ENCODE measurements at places on chromosomes 11 and 22.
A peak's percentile ranks its signal among the peaks of the same experiment; 100 is the strongest.

DNA sequence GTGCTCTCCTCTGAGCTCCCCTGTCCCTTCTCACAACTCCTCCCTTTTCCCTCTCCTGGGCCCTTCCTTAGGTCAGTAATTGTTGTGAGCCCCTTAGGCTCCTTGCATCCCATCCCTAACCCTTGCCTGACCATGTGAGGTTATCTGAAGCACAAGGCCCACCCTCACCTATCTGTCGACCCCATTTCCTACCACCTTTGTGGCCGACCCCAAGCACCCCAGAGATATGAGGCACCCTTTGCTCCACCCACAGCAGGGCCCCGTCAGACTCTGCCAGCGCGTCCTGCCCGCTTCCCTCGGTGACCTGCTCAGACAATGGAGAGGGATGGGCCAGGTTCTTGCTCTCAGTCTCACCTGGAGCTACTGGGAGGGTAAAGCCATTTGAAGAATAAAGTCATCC is 1.3 kb downstream of the GNG3 start:
- DNase-seq: no peak

DNA sequence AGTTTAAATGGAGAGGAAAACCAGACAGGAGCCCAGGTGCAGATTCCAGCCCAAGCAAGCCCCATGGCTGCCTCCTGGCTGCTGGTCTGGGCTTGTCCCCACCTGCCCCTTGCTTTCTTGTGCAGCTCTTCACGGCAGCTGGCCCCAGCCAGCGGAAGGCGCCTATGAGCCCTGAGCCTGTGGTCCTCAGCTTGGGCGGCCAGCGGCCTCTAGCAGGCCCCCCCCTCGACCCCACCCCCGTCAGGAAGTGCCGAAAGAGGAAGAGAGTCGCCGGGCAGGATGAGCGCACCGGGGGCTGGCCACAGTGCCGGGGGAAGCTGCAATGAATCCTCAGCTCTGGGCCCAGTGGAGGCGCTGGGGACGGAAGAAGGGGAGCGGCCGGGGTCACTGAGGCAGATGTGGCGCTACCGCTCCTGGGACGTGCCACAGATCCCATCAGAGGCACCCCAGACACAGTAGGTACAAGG is 2.1 kb upstream of the DGKZ start:
- DNase-seq: peak; percentile 88

- DNase-seq: no peak
Observed at GRCh38 chr22:43823911-43824665, 12.0 kb upstream of the EFCAB6 start.

DNA sequence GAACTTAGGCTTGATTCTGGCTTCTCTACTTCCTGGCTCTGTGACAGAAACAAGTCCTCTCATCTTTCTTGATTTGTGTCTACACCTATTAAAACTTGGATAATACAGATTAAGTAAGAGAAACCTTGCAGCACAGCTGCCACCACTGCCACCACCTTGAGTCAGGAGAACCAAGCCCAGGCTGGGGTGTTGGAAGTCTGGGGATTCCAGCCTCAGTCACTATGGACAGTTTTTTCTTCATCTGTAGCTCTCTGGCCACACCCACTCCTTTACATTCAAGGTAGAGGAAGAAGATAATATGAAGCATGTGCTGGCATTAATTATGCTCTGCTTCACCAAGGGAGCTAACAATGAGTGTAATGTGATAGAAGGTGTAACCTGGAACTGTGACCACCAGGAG is 75.7 kb downstream of the RELT start:
- DNase-seq: no peak

DNA sequence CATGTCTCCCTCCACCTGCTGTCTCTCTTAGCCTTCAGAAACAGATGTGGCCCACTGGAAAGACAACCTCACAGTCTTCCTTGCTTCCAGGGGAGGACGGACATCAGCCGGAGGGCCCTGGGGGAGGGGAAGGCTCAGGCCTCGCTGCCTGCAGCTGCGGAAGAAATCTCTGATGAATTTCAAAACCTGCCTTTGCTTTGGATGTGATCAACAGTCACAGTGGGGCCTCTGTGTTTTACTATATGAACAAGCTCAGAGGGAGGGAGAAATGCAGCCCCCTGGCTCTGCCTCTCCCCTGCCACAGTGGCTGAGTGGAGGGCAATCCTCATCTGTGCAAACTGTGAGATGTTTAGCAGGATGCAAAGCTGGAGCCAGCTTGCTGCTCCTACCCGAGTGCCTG is 282.8 kb downstream of the NTM start:
- no peak for DNase-seq

DNA sequence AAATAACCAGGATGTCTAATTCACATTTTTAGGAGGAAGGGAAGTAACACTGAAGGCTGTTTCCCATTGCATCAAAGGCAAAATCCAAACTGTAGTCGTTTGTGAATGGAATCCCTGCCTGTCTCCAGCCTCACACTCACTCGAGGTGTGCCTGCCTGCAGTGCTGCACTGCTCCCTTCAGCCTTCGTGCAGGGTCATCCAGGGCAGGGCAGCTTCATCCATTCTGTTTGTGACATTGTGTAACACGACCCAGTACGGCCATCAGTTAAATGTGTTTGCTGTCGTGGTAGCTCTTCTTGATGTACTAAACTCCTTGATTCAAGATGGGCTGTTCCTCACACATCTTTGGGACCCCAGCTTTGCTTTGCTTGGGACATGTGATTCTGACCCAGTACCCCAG is 34.3 kb downstream of the LDLRAD3 start:
- no peak for DNase-seq

DNA sequence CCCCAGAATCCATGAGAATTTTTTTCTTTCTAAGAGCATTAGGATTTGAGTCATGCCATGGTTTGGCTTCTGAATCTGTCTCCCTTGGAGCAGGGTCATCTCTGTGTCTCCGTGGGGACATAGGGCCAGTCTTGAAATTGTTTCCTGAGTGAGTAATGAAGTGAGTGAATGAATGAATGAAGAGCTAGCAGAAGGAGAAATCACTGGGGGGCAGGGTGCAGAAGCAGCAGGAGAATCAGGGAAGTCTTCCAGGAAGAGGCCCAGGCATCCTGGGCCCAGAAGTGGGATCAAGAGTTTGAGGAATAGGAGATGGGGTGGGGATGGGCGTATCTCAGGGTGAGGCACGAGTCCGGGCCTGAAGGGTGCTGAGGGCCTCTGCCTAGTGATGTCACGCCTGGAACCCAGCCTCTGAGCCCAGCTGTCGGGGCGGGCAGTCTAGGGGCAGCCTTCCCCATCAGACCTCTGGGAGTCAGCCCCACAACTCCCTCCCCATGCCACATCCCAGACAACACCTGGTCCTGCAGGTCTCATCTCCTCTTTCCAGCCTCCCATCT is 12.5 kb upstream of the MGAT3 start:
- DNase-seq: no peak

- DNase-seq: no peak
Observed at GRCh38 chr22:49776891-49777290, 50.8 kb downstream of the BRD1 start.

DNA sequence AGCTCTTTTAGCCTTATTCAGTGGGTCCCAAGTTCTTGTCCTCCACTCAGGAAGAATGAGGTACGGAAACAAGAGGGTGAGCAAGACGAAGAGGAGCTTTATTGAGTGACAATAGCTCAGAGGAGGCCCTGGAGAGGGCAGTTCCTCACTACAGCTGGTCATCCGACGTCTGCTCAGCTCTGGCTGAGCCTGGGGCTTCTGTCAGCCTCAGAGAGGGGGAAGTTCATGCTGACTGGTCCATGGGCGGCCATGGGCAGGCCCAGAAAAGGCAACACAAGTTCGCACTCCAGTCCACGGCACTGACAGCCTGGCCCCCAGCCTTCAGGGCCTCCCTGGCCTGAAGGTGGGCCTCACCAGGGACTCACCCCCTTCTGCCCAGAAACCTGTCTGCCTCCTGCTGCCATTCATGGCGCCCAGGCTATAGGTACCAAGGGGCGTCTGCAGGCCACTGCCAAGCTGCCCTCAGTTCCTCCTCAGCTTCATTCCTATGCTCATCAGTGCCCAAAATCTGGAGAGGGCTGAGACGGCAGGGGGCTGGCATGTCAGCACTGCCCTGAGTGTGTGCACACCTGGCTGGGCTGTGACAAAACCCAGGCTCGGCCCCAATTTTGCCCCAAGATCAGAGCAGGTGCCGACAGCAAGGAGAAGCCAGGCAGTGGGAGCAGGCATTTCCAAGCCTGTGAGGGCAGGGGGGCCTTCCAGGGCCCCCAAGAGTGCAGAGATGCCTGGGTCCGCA is 21.7 kb upstream of the KIAA0930 start:
- DNase-seq: peak; percentile 84

DNA sequence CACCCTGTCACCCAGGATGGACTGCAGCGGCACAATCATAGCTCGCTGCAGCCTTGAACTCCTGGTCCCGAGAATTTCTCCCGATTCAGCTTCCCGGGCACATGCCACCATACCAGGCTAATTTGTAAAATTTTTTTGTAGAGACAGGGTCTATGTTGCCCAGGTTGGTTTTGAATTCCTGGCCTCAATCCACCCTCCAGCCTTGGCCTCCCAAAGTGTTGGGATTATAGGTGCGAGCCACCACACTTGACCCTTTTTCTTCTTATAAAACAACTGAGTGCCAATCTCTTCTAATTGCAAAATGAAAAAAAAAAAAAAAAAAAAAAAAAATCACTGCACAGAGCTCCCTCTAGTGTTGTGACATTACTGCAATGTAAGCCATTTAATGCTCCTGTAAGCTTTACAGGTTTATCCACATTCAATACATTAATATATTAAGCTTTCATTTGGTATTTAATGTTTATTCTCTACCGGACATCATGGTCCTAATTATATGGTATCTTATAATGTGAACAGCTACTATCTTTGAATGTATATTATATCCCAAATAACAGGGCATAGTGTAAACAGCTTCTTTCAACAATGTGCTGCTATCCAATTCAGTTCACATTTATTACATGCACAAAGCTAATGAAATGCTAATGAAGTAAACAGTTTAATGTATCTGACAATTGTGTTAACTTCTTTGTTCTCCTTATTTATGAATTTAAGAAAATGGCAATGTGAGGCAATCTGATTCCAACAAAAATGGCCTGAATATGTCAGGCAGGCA is 44.6 kb downstream of the COPB1 start:
- DNase-seq: peak; percentile 45

DNA sequence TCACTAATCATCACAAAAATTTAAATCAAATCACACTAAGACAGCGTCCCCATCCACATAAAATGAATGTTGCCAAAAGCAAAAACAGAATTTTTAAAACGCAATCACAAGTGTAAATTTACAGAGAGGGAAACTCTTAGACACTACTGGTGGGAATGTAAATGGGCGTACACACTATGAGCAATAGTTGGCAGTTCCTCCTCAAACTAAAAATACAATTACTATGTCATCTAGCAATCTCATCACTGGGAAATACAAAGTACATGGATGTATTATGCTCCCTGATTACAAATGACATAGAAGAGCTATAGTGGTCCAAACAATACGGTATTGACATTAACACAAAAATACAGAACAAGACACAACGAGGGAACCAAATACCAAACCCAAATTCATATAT is 8.7 kb upstream of the RGL4 start:
- DNase-seq: no peak

- DNase-seq: no peak
Observed at GRCh38 chr11:62048100-62048499, 75.7 kb upstream of the INCENP start.

- DNase-seq: no peak
Observed at GRCh38 chr11:64838600-64839334, 5.7 kb downstream of the CDC42BPG start.

- DNase-seq: no peak
Observed at GRCh38 chr11:89147229-89147628, 30.4 kb upstream of the TYR start.

GRCh38 chr11:122044086-122044485 is 71.9 kb downstream of the BLID start:
- no peak for DNase-seq

DNA sequence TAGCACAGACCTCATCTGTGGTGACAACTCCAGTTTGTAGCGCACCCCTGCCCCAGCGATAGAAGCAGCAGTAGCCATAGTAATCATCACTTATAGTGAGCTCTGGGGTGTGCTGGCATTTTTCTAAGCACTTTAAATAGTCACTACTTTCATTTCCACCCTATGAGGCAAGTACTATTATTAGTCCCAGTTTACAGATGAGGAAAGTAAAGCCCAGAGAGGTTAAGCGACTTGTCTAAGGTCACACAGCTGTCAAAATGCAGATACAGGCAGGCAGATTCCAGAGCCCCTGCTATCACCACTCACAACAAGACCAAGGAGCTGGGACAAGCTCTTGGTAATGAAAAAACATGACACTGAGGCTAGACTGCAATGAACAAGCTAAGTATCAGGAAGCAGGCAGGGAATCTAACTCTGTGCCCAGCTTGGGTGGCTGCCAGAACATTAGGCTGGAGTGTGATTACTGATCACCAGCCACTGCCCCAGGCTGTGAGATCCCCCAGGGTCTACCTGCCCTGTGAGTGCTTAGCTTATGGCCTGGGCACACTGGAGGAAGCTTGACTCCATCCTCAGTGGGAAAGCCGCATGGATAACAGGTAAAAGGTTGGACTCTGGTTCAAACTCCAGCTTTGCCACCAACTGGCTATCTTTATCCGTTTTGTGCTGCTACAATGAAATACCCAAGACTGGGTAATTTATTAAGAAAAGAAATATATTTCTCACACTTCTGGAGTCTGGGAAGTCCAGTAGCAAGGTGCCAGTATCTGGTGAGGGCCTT is 561.1 kb downstream of the MN1 start:
- no peak for DNase-seq

DNA sequence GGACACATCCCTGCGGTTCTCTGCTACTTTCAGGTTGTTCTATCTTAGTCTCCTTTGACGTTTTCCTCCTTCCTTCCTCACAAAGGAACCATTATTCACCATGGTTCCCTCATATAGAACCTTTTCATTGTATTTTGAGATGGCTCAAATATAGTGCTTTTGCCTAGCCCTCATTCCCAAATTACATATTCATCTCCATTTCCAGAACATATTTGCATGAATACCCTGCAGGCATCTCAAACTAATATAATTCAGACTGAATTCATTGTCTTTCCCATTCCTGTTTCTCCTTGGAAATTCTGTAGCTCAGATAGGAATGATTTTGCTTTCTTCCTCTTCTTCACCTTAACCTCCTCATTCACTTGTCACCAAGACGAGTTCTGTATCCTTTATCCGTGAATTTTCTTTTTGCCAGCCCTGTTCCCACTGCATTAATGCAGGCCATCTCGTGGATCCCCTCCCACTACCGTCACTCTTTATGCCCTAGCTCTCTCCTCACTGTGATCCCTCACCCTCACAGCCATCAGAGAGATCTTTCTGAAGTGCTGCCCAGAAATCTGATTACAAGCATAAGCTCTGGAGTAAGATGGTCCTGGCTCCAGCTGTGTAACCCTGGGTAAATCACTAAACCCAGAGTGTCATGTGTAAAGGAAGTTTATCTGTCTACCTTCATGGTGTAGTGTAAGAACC is 23.3 kb downstream of the PIWIL4 start:
- no peak for DNase-seq

- DNase-seq: no peak
Observed at GRCh38 chr11:36385121-36385970, 89.3 kb downstream of the PRR5L start.

DNA sequence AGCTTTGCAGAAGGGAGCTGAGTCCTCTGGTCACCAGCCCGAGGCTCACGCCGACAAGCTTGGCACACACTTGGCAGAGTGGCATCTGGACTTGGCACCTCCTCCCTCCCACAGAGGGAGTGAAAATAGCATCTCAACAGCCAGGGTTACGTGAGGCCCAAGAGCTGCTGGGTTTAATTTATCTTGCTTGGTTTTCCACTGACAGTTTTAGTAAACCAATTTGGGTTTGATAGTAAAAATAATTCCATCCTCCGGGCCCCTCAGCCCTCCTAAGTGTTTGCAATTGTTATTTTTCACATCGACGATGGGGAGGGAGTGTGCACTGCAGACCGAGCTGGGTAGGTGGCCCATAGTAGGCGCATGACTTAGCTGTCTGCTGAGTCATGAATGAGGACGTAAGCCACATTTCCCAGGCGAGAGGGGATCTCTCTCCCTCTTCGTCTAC is 107.6 kb upstream of the ASPHD2 start:
- peak; percentile 8 for DNase-seq

All from suppressor macrophage (primary cell).